Inflammatory macrophage treated with lipopolysaccharide for 4 hours (primary cell): ENCODE measurements at places on chromosomes 5 and 9.
A peak's percentile ranks its signal among the peaks of the same experiment; 100 is the strongest.

DNA sequence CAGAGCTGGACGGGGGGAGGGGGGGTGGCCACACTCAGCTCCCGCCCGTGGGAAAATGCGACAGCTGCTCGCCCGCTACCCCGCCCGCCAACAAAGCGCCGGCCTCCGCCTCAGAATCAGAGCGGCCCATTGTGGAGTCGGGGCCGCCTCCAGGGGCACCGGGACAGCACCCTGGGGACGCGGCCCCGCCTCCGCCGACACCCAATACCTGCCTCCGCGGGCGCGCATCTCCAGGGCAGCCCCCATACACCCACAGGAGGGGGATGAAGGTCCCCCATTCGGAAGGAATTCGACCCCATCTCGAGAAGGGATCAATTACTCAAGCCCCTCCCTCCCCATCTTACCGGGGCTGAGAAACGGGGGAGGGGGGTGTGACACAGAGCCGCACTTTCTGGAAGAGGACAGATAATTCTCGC lies 1.3 kb downstream of the NOTCH1 start:
- DNase-seq = peak; percentile 37

GRCh38 chr9:133991964-133992779 lies at the start of gene VAV2:
Gene VAV2, minus strand, starts transcription at chr9:133992324. Its CDS starts 46 bp downstream, at chr9:133992278.
- DNase-seq = peak; percentile 55

GRCh38 chr5:148397968-148398595 lies 14.3 kb downstream of the FBXO38 start:
- DNase-seq = peak; percentile 32

- DNase-seq = peak; percentile 7
Measured at GRCh38 chr5:101473483-101473882, 570.4 kb upstream of the ST8SIA4 start.

GRCh38 chr9:125749287-125749935 lies 2.2 kb downstream of the PBX3 start:
- no peak for DNase-seq

DNA sequence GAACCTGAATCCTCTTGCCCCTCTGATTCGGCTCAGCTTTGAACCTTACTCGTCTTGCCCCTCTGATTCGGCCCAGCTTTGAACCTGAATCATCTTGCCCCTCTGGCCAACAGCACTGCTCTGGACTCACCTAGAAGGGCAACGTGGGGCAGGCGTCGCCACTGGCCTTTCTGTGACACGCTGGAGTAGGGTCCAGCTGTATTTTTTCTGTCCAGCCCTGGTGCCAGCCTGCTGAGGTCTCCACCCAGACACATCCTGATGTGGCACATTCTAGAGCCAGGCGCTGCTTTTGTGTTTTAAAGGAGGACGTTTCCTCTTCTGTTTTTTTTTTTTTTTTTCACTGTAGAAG lies 15.2 kb upstream of the CPEB4 start:
- DNase-seq = no peak

- no peak for DNase-seq
Measured at GRCh38 chr5:145847499-145848497, 12.7 kb upstream of the PRELID2 start.

GRCh38 chr9:71647094-71647591 lies 121.2 kb downstream of the CEMIP2 start:
- DNase-seq = peak; percentile 86

DNA sequence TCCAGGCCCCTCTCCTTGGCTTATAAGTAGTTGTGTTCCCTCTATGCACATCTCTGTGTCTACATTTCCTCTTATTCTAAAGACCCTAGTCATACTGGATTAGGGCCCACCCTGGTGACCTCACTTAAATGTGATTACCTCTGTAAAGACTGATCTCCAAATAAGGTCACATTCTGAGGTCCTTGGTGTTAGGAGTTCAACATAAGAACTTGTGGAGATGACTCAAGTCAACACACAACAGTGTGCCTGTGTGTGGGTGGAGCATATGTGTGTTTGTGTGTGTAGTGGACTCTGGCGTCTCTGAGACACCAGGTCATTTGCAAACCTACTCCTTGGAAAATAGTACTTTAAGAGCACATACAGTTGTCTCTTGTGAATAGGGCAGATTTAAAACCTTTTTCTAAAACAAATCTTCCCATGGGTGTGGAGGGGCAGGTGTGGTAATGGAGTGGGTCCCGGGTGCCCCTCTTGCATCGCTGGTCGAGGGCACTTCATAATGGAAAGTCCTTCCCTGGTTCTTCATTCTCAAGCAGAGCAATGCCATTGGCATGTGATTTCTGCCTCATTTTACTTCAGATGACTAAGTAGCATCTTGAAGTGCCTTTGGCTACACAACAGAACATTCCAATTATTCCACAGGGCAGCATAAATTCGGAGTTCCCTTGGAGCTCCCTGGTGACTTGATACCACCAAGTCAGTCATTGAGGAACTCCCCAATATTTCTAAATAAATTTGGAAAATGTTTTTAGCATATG lies 84.4 kb downstream of the C9orf152 start:
- DNase-seq = peak; percentile 57

DNA sequence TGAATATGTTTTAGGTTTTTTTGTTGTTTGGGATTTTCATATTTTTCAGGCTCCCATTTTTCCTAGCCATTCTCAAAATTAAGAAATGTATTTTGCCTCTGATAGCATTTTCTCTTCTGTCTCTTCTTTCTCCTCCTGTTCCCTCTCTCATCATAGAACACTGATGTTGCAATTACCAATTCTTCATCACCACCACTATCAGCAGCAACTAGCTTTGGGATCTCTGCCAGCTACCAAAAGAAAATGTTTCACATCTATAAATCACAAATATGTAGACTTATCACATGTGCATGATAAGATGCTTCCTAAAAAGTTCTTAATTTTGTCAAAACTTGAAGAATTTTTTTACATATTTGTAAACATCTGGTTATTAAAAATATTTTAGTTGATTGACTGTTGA lies 887.1 kb downstream of the MAT2B start:
- DNase-seq = no peak

GRCh38 chr5:448061-448765 lies 5.2 kb downstream of the EXOC3 start:
- DNase-seq = peak; percentile 87

- DNase-seq = no peak
Measured at GRCh38 chr5:118247458-118247857, 740.9 kb downstream of the DTWD2 start.

GRCh38 chr9:82108941-82109340 lies 120.4 kb downstream of the SPATA31D1 start:
- DNase-seq = no peak

GRCh38 chr5:151240924-151241635 lies 11.9 kb upstream of the GM2A start:
- no peak for DNase-seq

DNA sequence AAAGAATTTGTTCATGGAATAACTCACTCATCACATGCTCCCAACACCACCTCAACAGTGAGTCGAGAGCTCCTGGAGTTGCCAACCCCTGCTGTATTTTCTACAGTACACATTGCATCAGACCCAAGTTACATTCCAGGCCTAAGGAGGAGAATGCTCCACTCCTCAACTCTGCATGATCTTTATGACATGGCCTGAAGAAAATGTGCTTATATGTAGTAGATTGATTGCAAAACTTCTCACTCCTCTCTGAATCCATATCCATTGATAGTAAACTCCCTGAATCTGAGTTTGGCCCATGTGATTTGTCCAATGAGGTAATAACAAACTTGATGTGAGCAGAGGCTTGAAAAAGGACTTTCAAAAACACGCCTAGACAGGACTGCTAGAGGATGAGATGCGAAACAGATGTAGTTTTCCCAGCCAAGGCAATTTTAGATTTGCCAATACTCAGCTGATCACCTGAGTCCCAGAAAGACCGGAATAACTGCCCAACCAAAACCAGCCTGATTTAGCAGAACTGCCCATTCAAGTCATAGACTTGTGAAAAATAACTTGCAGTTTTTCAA lies 29.0 kb upstream of the PAPPA start:
- no peak for DNase-seq

GRCh38 chr5:145586661-145587307 lies 248.4 kb downstream of the PRELID2 start:
- no peak for DNase-seq

GRCh38 chr9:114410910-114411309 lies 23.1 kb upstream of the AKNA start:
- no peak for DNase-seq
